ENCODE measurements at places on chromosomes 16 and 17. TPM values are rescaled to one million over a fixed set of nuclear protein-coding genes. Genes with fewer than 3 reads are reported as not detected.

DDX19B gene
- 41.0 TPM for polyA plus RNA-seq

INCA1 gene
- polyA plus RNA-seq, result 0.38 TPM

- DNase-seq, result peak; percentile 99
Observed at GRCh38 chr16:48123104-48123788, 32.5 kb downstream of the ABCC12 start.

GRCh38 chr17:82977606-82978005 lies 101.8 kb upstream of the METRNL start:
- DNase-seq, result no peak

CDRT15L2 gene
- not detected for polyA plus RNA-seq

DNA sequence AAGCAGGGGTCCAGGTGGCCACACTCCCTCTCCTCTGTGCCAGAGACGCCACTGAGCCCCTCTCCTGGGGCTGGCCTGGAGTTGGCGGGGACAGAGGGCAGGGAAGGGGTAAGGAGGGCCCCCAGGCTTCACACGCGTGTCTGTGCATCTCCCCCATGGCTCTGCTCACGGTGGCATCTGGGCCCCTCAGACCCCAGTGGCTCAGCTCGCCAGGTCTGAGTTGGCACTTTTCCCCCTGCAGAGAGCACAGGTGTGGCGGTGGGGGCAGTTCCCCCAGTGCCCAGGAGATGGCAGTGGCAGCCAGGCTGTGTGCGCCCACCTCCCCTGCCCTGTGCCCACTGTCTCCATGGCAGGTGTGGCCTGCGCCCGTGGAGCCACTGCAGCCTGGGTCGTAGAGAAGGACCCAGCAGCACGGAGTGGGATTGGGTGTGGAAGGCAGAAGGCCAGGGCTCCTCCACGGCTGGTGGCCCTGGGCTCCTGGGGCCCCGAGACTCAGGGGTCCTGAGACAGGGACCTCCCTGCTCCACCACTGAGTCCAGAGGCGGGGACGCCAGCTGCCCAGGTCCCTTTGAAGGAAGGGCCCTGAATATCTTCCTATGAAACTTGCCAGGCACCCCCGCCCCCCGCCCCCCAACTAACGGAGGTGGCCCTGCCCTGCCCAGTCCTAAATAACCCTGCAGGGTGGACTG lies 4.3 kb upstream of the APRT start:
- DNase-seq, result no peak

- DNase-seq, result no peak
Observed at GRCh38 chr16:50154420-50154950, 1.4 kb downstream of the TENT4B start.

GRCh38 chr16:19419698-19420075 lies 2.0 kb downstream of the TMC5 start:
- DNase-seq, result peak; percentile 8

- DNase-seq, result no peak
Observed at GRCh38 chr17:6710317-6710716, 2.9 kb downstream of the SLC13A5 start.

GRCh38 chr17:36720131-36720530 lies 118.7 kb downstream of the MRM1 start:
- no peak for DNase-seq

DNA sequence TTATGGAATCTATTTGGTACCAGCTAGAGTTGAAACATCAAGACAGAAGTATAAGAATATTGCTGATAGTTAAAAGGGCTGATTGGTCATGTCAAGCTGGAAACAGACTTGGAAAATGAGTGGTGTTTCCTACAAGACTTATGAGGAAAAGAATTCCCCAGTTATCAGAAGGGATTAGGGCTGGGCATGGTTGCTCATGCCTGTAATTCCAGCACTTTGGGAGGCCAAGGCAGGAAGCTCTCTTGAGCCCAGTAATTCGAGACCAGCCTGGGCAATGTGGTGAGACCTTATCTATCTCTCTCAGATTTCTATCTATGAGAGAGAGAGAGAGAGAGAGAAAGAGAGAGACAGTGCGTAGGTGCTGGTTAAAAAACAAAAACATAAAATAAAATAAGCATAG lies 139.5 kb upstream of the PMFBP1 start:
- DNase-seq, result peak; percentile 70

SDK2 gene
- 0.01 TPM for polyA plus RNA-seq

PRKCB gene
- polyA plus RNA-seq, result 0.03 TPM

GRCh38 chr17:2797226-2797625 lies 988 bp downstream of the RAP1GAP2 start:
- DNase-seq, result no peak

DNASE1L2 gene
- polyA plus RNA-seq, result 0.40 TPM

GRCh38 chr16:19363740-19364139 lies 53.9 kb upstream of the TMC5 start:
- DNase-seq, result no peak

DNA sequence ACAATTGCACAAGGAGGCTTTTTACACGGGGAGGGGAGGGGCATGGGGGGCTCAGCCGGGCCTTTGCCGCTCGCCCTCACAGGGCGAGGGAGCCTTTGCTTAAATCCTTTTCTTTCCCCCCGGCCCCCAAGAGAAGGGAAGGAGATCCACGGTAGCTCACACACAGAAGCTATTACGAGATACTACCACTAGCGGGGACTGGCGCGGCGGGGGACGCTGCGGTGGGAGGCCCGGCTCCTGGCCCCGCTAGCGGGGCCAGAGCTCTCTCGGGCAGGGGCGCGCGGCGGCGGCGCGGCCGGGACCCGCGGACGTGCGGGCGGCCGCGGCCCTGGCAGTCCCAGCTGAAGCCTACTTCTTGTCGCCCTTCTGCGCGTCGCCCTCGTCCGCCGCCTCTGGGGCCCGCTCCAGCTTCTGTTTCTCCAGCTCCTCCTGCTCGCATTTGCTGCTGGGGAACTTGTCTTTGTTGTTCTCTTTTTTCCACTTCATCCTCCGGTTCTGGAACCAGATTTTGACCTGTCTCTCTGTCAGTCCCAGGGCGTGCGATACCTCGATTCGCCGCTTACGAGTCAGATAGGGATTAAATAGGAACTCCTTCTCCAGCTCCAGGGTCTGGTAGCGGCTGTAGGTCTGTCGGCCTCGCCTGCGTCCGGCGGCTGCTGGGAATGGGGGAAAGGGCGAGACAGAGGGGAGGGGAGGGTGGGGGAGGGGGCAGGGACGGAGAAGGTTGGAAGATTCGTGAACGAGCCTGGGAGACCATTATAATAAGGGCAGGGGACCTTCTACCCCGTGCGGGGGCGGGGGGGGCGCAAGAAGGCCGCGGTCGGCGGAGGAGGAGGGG lies 2.0 kb downstream of the HOXB8 start:
- DNase-seq, result peak; percentile 60

DNA sequence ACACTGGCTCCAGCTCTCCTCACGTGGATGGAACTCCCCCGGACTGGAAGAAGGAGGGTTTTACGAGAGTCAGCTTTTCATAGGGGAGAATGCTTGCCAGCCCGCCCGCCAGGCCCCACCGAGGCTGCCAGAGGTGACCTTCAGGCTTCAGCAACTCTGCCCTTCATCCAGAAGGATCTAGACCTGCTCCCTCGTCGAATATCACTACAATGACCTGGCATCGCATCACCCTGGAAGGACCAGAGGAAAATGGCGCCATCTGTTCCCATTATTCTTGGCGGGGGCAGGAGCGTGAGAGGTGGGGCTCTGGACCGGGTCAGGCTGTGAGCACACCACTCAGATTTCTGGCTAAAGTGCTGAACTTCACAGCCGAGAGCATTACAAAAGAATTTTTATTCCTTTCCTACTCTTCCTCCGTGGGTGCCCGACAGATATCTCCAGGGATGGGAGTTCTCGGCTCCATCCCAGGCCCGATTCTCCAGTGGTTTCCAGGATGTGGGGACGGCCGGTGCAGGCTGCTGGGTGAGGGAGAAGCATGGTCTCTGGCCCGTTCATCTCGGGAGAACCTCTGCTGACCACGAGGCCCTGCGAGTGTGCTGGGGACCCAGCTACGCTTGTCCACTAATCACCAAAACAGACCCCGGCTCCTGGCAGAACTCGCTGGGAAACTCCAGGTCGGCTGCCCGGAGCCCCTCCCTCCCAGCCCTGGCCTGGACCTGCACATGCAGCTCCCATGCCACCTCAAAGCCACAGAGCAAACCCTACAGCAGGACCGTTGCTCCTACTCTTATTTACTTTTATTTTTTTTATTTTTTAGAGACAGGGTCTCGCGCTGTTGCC lies 36.8 kb upstream of the ZNF469 start:
- DNase-seq, result no peak

TBC1D3H gene
- polyA plus RNA-seq, result not detected

PIK3R5 gene
- 0.15 TPM for polyA plus RNA-seq

DHRS7C gene
- not detected for polyA plus RNA-seq

- no peak for DNase-seq
Observed at GRCh38 chr16:16887193-16887592, 508.3 kb downstream of the NPIPA7 start.

DNA sequence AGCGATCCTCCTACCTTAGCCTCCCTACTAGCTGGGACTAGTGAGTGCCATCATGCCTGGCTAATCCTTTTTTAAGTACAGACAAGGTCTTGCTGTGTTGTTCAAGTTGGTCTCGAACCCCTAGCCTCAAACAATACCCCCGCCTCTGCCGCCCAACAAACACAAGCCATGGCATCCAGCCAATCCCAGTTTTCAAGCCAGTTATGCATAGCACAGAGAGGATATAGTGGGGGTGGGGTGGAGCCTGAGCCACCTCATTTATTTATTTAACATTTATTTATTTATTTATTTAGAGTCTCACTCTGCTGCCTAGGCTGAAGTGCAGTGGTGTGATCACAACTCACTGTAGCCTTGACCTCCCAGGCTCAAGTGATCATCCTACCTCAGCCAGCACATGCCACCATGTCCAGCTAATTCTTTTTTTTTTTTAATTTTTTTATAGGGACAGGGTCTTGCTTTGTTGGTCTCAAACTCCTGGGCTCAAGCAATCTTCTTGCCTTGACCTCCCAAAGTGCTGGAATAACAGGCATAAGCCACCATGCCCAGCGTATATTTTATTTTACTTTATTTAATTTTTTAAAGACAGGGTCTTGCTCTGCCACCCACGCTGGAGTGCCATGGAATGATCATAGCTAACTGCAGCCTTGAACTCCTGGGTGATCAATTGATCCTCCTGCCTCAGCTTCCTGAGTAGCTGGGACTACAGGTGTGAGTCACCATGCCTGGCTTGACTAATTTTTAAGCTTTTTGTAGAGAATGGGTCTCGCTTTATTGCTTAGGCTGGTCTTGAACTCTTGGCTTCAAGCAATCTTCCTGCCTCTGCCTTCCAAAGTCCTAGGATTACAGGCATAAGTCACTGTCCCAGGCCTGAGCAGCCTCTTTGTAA lies 26.2 kb upstream of the KLHL11 start:
- DNase-seq, result no peak

AGRP gene
- polyA plus RNA-seq, result not detected

- DNase-seq, result no peak
Observed at GRCh38 chr17:82487910-82488309, 29.4 kb downstream of the NARF start.

CES2 gene
- 22.9 TPM for polyA plus RNA-seq
